Stimulated activated CD4-positive, alpha-beta T cell treated with anti-CD3 and anti-CD28 coated beads, TNF-alpha, amount 100 ng/mL, for 48 hours (primary cell): ENCODE measurements at places on chromosomes 1 and 21.

GRCh38 chr1:89089962-89090361, 25.0 kb upstream of the GBP1 start:
- no peak for DNase-seq

DNA sequence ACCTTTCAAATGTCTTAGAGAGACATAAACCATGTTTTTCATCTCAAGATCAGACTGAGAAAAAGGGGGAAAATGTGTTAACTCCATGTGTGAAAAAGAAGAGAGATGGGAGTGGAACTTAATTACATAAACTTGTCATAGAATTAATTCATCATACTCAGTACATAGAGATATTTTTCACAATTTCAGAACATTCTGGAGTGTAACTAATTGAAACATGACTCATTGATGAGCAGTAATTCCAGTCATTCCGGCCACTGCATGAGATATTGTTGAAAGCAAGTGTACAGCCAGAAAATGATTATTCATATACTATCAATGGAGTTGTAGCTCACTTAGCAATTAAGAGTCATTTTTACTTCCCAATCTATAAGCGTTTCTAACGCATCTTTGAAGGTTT, 739.3 kb downstream of the LTN1 start:
- DNase-seq = no peak

DNA sequence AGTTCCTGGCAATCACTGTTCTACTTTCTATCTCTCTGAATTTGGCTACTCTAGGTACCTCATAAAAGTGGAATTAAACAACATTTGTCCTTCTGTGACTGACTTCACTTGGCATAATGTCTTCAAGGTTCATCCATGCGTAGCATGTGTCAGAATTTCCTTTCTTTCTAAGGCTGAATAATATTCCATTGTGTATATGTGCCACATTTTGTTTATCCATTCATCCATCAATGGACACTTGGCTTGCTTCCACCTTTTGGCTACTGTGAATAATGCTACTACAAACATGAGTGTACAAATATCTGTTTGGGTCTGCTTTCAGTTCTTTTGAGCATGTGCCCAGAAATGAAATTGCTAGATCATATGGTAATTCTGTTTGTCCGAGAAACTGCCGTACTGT, 14.7 kb downstream of the CACHD1 start:
- no peak for DNase-seq

GRCh38 chr1:200073286-200073637, 45.8 kb downstream of the NR5A2 start:
- no peak for DNase-seq

- no peak for DNase-seq
Measured at GRCh38 chr1:14302025-14302424, 296.5 kb upstream of the KAZN start.
